ENCODE measurements at places on chromosomes 7 and 10.

- no peak for DNase-seq
Measured at GRCh38 chr7:79245623-79246249, 207.7 kb downstream of the MAGI2 start.

DNA sequence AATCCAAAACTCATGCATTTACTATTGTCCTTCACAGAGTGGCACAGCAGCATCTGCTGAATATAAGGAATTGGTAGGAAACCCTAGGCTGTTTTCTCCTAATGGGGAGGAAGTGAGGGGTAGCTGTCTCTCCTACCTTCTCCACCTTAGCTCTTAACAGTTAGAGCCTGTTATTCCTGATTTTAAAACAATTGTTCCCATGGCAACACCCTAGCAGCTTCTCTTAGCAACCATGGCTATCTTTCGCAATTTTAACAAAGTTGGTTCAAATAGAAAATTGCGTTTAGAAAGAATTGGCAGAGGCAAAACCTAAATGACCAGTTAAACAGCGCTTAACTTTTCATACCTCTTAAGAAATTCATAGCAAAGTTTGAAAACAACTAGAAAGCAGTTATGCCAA, 603.4 kb upstream of the AUTS2 start:
- no peak for DNase-seq

- no peak for DNase-seq
Measured at GRCh38 chr10:96138102-96138501, 8.0 kb downstream of the ZNF518A start.

GRCh38 chr10:122301055-122301810, 30.1 kb downstream of the BTBD16 start:
- DNase-seq: no peak

DNA sequence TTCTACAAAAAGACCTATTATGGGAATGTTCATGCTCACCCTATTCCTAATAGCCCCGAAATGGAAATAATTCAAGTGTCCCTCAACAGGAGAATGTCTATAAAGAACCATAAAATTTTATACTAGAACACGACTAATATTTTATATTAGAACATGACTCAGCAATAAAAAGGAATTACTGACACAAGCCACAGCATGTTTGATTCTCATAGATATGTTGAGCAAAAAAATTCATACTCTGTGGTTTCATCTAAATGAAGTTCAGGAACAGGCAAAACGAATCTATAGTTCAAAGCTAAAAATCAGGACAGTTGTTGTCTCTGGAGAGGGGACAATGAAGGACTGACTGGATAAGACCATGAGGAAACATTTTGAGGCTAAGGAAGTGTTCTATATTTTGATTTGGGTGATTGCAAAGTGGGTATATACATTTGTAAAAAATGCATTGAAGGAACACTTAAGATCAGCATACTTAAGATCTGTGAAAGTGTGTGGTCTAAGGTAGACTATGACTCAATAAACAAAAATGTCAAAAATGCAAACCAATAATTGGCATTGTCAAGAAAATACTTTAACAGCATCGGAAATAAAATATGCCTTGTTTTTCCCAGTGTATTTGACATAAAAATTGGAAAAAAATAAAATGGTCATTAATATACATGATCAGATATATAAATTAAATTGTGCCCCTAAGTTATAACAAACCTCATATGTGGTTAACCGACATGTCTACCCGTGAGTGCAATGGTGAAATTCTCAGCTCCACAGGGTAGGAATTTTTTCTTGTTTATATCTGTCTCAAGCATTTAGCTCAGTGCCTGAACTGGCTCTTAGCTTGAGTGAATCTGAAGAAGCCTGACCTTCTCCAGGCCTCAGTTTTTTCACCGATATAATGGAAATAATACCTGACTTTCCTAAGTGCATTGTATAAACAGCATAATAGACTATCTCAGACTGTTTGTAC, 124.9 kb upstream of the CTTNBP2 start:
- DNase-seq: no peak

DNA sequence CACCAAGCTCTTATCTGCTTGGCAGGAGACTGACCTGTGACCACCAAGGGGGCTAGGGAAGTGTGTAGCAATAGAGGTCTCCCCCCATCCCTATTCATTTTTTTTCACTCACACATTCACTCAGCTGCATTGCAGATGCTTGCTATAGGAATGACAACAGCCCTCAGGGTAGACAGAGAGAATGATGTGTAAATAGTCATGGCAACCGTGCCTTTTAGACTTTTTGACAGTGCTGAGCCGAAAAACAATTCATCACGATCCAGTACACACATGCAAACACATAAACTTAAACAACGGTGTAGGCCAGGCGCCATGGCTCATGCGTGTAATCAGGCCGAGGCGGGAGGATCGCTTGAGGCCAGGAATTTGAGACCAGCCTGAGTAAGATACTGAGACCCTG, 7.6 kb upstream of the ELN start:
- no peak for DNase-seq

GRCh38 chr7:116805100-116805544, 57.3 kb upstream of the CAPZA2 start:
- DNase-seq: peak; percentile 37

DNA sequence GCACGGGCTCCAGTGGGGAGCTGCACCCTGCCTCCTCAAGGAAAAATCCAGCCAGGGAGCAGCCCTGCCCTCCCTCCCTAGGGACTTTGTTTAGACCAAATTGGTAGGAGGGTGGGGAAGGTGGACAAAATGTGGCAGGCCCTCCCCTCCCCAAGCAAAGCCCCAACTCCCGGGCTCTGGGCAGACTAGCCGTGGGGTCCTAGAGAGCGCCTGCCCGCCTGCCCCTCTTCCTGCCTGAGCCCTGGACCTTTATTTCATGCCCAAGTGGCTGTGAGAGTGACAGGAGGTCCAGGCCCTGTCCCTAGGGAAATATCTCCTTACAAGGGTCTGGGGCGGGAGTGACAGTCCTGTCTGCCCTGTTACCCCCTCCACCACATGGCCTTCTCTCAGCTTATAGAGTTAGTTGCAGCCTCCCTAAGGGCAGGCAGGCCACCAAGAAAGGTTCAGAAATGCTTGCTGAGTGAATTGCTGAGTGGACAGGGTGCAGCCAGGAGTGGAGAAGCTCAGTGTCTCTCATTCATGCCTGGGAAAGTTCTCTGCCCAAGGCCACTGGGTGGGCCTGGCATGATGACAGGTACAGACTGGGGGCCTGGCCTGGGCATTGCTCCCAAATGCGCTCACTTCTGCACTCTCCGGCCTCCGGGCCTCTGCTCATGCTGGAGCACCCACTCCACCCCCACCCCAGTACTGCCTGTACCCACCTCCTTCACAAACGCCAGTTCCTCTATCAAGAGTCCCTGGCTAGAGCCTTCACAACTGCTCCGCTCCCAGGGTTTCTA, 25.2 kb downstream of the DNAJB12 start:
- no peak for DNase-seq

DNA sequence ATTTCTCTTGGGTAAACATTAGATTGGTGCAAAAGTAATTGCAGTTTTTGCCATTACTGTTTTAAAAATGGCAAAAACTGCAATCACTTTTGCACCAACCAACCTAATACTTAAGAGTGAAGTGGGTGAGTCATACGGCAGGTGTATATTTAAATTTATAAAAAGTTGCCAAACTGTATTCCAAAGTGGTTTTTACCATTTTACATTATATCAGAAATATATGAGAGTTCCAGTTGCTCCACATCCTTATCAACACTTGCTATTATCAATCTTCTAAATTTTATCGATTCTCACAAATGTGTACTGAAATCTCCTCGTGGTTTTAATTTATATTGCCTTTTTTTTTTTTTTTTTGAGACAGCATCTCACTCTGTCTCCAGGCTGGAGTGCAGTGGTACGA, 3.5 kb upstream of the SCRN1 start:
- no peak for DNase-seq

GRCh38 chr10:32954545-32955298, 3.3 kb downstream of the ITGB1 start:
- DNase-seq: no peak

GRCh38 chr7:26065652-26066051, 86.3 kb upstream of the NFE2L3 start:
- no peak for DNase-seq

DNA sequence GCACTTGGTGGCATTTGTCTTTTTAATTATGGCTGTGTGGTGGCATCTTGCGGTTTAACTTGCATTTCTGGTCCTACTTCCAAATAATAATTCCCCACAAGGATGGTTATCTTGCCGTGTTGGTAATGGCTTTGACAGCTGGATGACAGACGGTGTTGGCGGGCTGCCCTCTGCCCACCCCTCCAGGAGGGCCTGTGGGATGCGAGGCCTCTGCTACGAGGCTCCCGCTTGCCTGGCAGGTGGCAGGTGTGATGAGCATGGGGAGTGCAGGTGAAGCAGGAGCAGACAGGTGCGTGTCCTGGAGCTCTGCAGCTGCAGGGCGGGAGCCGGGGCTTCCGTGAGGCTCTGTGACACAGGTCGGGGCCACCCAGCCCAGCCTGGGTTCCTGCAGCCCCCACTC, 11.8 kb downstream of the INPP5A start:
- DNase-seq: peak; percentile 88

GRCh38 chr7:71842381-71842780, 569.8 kb downstream of the CALN1 start:
- DNase-seq: peak; percentile 85

DNA sequence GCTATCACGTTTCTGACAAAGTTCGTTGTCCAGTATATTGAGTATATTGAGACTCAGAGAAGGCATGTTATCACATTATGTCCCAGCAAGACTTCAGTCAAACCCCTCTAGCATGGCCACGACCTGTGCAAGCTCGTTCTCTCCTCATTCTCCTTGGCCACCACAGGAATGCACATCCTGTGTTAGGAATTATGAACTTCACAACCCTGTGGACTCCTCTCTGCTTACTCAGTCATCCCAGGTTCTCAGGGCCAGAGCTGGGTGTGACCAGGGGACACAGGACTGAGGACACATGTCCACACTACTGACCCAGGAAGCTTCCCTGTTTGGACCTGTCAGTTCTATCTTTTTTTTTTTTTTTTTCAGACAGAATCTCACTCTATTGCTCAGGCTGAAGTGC, 4.4 kb downstream of the SH2D4B start:
- DNase-seq: no peak

- no peak for DNase-seq
Measured at GRCh38 chr7:88127637-88128290, 92.1 kb downstream of the SRI start.

DNA sequence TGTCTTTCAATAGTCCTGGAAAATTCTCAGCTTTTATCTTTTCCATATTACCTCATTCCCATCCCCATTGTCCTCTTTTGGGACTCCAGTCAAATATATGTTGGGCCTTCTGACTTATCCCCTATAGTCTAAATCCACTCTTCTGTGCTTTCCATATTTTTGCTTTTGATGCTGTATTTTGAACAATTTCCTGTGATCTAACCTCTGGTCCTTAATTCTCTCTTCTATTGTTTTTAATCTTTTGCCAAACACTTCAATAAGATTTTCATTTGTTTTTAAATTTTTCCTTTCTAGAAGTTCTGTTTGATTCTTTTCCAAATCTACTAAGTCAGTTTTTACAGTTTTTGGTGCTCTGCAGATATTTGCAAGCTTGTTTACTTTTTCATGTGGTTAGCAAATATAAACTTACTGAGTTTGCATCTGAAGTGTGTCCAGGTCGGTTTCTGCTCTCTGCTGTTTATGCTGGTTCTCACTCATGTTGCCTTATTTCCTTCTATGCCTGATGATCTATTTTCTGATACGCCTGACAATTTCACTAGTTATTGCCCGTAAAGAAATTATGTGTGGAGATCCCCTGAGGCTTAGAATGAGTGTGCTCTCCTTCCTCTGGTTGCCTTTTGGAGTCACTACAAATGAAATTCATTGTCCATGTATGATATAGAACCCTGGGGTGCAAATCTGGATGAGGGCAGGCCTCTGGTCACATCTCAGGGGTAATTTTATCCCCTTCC, 110.4 kb downstream of the RBM20 start:
- DNase-seq: no peak

- no peak for DNase-seq
Measured at GRCh38 chr7:137474540-137475026, 131.1 kb upstream of the PTN start.
